Right atrium auricular region (tissue), 2 donors: ENCODE measurements at places on chromosomes 12 and 14. TPM values are rescaled to one million over a fixed set of nuclear protein-coding genes. Genes with fewer than 3 reads are reported as not detected.

The BBOF1 gene
- total RNA-seq = 5.7 TPM

The RAD51AP1 gene
- 1.3 TPM for total RNA-seq

The IRAK3 gene
- total RNA-seq = 15.8 TPM

The SELPLG gene
- 3.7 TPM for total RNA-seq

The FZD10 gene
- total RNA-seq = 0.19 TPM

The EML1 gene
- 30.2 TPM for total RNA-seq

The ETFBKMT gene
- total RNA-seq = 2.2 TPM

The RNASE7 gene
- not detected for total RNA-seq

The CD4 gene
- 3.2 TPM for total RNA-seq

The CTSG gene
- not detected for total RNA-seq

The TNS2 gene
- 76.2 TPM for total RNA-seq
